Left ventricle myocardium superior (tissue), 1 donor: ENCODE measurements at places on chromosomes 1 and 21. TPM values are rescaled to one million over a fixed set of nuclear protein-coding genes. Genes with fewer than 3 reads are reported as not detected.

TOR3A gene
- 8.7 TPM for total RNA-seq

ATP1A2 gene
- total RNA-seq: 243 TPM

VCAM1 gene
- total RNA-seq: 4.7 TPM

PDPN gene
- 20.9 TPM for total RNA-seq

USH2A gene
- 2.3 TPM for total RNA-seq

MEX3A gene
- total RNA-seq: 0.17 TPM

RBM11 gene
- not detected for total RNA-seq

CD164L2 gene
- not detected for total RNA-seq
